ENCODE measurements at places on chromosomes 6 and 20.

DNA sequence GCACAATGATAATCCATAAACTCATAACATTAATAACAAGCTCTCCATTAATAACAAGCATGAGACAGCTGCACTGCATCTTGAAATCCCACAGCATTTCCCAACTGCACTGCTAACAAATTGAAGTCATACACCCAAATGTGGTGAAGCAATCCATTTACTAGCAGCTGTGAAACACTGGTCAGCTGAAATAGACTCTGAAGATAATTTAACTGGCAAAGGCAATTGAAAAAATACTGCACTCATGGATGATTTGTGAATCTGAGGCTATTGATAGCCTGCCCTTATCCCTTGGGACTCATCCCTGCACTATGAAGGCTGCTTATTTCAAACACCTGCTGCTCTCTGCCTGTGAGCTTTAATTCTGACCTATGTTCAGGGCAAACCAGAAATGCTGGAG is 49.1 kb upstream of the PLCB1 start:
- DNase-seq, result no peak

DNA sequence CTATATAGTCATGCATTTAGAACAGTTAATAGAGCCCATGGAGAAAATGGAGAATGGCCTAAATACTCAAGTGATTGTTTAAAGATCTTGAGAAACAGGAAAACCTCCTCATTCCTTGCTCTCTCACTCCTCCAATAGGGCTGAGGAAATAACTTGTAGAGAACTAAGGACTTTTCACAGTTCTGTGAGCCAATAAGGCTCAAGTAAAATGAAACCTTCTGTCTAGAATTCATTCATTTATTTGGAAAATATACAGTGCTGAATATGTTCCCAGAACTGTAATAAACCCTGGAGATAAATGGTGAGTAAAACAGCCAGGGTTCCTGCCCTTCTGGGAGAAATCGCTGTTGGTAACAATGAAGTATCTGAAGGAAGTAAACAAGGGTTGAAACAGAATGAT is 35.3 kb downstream of the ELOVL2 start:
- no peak for DNase-seq

DNA sequence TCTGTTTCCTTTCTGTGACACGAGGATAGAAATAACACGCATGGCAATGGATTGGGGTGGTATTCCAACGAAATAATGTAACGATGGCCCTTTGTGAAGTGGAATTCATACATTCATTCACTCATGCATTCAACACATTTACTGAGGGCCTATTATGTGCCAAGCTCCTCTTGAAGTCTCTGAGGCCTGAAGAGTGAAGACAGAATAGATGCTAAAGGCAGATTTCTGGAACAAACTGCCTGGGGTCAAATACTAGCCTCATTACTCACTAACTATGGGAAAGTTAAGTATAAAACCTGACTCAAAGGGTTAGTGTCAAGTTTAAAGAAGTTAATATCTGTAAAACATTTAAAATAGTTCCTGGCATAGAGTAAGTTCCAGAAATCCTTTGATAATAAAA is 279.6 kb upstream of the SULF2 start:
- DNase-seq, result no peak

- no peak for DNase-seq
These were observed 122.8 kb upstream of the ZNF217 start for GRCh38 chr20:53716395-53716794.

DNA sequence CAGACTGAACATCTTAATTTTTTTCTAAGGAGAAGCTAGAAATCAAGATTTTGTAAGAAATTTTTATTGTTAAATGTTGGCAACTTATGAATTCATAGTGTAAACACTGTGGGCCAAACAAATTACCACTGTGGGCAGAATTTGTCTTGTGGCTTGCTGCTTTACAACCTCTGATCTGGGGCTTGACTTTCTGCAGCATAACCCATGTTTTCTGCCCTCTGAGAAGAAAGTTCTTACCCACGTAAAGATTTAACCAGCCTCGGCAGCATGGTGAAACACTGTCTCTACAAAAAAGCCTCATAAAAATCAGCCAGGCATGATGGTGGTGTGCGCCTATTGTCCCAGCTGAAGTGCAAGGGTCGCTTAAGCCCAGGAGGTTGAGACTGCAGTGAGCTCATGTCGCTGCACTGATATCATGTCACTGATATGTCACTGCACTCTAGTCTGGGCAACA is 12.9 kb downstream of the ITCH start:
- DNase-seq, result no peak

Measured in left ventricle myocardium inferior (tissue), 1 donor.